ENCODE measurements at places on chromosomes 2 and 18.

DNA sequence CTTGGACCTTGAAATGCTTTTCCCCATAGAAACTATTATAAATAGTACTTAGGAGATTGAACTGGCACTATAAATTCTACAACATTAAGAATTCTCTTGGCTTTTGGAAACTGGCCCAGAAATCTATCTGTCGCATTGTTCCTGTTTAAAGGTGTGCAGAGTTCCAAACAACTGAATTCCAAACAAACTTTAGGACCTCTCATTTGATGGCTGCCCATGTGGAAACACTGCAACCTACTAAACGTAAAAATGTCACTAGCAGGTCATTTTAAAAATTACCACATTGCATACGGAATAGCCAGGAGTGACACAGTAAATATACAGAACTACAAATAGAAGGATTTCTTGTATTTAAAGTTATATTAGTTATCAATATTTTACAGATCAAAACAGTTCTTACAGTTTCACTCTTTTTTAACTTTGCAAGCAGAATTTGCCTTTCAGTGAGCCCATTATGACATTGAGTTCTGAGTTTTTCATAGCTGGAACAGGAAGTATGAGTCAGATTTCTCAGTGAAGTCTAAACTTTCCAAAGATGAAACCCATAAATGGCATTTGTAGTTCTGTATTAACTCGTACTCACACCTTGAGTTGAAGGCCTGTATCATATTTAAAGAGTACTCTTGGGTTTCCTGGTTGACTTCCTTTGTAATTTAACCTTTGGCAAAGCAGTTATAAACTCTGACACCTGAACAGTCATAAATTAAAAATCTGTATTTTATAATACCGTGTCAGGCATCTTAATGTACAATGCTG lies 142.3 kb upstream of the BOD1L2 start:
- DNase-seq, result no peak

DNA sequence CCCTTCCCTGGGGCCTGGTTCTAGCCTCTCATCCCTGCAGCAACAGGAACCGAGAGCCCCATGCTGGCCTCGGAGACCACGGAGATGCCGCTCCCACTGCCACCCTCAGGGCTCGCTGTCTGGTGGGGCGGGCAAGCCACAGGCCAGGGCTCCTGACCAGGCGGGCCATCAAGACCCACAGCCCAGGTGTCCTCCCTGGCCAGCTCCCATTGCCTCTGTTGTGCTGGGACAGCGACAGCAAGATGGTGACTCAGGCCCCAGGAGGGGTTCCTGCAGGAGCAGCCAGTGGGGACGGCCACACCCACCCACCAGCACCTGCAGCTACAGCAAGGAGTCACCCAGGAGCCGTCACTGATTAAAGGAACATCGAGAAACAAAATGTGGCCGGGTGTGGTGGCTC lies 7.4 kb downstream of the KLHL30 start:
- DNase-seq, result no peak

DNA sequence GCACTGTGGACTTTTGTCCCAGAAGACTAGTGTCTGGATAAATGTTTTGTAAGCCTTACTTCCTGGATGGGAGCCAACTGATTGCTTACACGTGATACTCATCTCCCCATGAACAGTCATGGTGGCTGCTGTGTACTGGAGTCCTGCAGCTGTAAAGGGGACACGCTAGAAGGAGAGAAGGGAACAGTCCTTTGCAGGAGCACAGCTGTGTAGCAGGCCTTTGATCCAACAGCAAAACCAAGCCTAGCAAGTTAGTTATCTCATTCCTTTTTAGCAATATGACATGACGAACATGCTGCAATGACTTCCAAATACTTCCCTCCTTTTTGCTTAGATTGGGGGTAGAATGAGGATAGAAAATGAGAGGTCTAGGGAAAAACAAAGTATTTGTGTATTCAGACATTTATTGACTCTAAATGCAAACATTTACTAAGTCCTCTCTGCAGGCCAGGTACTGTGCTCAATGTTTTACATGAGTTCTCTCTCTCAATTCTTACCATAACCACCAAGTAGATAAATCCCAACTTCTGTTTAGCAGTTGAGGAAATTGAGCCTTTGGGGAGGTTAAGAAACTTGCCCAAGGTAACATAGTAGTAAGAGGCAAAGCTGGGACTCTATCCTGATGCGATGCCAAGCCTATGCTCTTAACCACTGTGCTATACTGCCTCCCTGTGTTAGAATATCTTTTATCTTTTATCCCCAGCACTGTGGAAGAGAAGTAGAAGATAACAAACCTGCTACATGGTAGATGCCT lies 55.4 kb upstream of the CD28 start:
- no peak for DNase-seq

GRCh38 chr2:61807036-61807757 lies 46.7 kb downstream of the FAM161A start:
- no peak for DNase-seq

GRCh38 chr18:51623653-51624052 lies 426.2 kb upstream of the MEX3C start:
- no peak for DNase-seq

DNA sequence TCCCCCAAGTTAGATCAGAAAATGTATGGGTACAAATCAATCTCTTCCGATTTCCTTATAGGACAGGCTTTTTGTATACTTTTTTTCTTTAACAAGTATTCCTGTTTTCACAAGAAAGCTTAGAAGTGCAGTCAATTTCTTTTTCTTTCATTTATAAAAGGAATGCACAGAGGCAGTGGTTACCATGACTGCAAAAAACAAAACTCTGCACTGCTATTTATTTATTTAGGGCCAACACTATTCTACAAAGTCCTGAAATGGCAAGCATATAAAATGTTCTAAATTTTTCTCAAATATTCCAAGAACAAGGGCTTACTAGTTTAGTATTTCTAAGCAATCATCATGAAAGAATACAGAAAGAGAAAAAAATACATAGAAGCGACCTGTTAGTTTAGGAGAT lies 22.2 kb downstream of the ATAD2B start:
- no peak for DNase-seq

DNA sequence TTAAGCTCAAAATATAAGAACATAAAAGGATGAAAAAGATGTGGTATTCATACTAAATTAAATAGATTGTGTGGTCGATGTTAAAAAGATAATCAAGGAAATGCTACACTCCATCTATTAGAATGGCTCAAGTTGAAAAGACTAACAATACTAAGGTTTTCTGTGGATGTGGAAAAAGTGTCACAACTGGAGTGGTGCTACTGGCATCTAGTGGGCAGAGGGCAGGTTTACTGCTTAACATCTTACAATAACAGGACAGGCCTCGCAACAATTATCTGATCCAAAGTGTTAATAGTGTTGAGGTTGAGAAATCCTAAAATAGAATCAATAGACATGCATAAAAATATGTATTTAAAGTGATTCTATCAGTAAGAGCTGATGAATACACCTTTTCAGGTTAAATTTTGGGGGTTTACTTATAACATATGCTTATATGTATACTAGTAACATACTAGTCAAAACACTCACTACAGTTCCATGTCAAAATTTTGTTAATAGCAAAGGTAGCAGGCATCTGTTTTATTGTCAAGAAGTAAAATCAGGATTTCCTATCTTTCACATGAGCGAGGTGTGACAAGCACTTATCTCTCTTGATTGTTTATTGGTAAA lies 91.5 kb upstream of the TMEFF2 start:
- no peak for DNase-seq

- no peak for DNase-seq
Observed at GRCh38 chr18:72742002-72742401, 125.8 kb downstream of the NETO1 start.

DNA sequence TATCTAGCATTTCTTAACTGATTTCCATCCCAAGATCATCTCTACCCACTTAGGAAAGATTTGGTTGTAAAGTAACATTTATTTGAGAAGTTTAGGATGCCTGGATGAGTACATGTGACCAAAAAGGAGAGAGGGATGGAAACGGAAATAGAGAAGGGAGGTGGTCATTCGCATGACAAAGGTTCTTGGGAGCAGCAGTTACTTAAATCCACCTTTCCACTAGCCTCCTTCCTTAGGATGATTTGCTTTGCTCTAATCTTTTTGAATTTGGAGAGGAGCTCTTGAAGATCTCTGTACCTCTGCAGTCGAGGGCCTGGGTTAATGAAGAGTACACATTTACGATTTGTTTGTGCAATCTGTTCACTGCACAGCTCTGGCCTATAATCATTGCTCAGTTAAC lies 623.5 kb downstream of the EPHA4 start:
- no peak for DNase-seq

GRCh38 chr2:33619028-33619427 lies 19.9 kb upstream of the FAM98A start:
- no peak for DNase-seq

DNA sequence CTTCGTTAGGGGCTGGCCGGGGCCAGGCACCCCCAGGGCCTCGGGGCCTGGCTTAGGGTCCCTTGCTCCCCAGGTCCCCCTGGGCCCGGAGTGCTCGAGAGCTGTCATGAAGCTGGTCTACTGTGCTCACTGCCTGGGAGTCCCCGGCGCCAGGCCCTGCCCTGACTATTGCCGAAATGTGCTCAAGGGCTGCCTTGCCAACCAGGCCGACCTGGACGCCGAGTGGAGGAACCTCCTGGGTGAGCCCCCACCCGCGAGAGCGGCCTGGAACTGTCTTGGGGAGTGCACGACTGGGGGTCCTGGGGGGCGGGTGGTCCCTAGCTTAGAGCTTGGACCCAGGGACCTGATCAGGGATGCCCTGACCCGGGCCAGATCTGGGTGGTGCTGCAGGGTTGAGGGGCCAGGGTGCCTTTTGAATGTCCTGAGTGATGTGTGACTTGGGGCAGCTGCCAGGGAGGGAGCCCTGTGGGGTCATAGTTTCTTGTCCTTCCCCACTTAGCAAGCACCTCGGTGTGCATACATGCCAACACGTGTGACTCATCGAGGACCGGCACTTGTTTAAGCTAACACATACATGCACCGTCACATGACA lies 27.9 kb downstream of the GPC1 start:
- no peak for DNase-seq

GRCh38 chr2:9091811-9092210 lies 88.3 kb upstream of the MBOAT2 start:
- no peak for DNase-seq

GRCh38 chr18:51032193-51032592 lies 2.2 kb downstream of the SMAD4 start:
- no peak for DNase-seq

DNA sequence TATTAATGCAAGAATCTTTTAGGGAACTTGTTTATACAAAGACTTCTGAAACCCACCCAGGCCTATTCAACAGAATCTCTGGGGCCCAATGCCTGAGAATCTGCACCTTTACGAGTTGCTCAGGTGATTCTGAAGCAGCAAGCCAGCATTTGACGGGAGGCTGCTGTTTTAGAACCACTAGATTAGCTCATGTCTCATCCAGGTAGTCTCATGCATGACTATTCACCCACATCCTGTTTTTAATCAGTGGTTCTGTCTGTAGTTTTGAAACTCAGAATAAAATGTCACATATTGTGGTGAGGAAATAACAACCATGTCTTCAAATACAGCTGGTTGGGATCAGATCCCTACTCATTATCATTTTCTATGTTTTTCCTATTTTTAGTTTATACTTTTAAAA lies 39.5 kb downstream of the CYTIP start:
- DNase-seq, result no peak

DNA sequence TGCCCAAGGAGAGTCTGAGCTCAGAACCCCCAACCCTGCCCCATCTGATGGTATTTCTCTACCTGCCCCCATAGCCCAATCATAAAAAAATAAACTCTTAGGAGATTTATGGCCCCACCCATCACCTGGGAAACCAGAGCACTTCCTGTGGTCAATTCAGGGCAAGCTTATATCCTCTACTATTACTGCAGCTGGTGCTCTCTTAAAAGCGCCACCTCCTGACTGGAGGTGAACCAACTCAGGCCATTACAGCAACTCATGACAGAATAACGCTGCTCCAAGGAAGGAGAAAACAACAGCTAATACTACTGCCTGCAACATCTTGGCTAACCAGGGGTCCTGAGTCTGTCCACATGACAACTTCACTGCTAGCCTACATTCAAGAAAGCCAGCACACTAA lies 195.7 kb downstream of the MTCL1 start:
- DNase-seq, result no peak

GRCh38 chr2:120763508-120763907 lies 27.8 kb downstream of the GLI2 start:
- DNase-seq, result no peak

GRCh38 chr2:219253753-219254589 lies at the start of gene TUBA4A:
TSS of gene TUBA4A (minus strand) at chr2:219253918. CDS start at chr2:219253858, 60 bp downstream.
- peak; percentile 82 for DNase-seq

DNA sequence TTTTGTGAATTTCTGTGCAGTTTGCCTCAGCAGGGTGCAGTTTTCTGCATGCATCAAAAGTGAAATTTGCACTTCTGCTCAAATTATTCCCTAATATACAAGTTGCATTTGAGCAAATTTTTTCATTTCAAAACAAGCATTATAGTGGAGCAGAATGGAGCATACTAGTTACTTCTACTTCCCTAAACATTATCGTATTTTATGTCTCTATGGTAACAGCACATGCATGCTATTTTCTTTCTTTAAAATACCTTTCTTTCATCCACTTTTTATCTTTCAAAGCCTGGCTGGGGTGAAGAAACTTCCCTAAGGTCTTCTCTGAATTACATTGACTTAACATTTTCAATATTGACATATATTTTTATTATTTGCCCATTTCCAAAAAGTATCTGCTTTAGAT lies 11.2 kb downstream of the RHBDD1 start:
- DNase-seq, result no peak

DNA sequence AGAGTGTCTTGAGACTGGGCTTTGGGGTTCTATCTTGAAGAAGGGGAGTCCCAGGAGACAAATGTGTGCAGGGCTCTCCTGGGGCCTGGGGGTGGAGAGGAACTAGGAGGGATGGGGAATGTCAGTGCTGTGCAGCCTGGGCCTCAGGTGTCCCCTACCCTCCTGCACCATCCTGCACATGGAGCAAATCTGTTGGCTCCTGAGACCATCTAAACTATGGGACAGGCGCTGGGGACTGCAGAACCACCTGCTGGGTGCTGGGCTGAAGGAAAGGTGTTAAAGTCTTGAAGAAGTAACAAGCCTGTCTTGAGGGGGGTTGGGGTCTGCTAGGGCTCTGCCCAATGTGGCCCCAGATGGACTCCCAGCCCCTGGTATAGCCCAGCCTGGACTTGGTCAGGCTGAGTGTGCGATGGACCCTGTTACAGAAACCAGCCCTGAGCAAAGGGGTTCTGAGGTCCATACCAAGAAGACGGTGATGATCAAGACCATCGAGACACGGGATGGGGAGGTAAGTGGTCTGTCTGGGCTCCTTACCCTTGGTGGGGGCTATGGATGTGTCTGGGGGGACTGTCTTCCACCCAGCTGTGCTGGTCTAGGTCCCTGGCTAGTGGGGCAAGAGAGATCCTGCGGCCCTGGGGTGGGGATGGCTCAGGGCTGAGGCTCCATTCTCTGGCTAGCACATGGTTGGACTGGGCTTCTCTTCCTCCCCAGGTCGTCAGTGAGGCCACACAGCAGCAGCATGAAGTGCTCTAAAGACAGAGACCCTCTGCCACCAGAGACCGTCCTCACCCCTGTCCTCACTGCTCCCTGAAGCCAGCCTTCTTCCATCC lies 7.3 kb downstream of the DES start:
- no peak for DNase-seq

DNA sequence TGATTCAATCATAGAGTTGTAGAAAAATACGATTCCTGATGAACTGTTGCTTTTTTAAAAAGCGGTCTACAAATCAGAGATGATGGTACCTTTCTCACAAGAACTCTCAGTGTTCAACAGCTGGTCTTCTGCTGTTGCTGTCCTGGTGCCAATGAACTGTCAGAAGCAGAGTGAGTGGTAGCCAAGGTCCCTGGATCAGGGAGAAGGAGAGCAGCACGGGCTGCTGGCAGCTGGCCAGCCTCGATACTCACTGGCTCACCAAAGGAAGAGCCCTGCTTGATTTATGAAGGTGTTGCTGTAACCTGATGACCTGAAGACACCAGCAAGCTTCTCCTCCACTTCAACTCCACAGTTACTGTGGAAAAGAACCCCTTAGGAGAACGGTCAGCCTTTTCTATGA lies 300.8 kb upstream of the SOX11 start:
- DNase-seq, result no peak
